ENCODE measurements at places on chromosomes 3 and 15.
A peak's percentile ranks its signal among the peaks of the same experiment; 100 is the strongest.

DNA sequence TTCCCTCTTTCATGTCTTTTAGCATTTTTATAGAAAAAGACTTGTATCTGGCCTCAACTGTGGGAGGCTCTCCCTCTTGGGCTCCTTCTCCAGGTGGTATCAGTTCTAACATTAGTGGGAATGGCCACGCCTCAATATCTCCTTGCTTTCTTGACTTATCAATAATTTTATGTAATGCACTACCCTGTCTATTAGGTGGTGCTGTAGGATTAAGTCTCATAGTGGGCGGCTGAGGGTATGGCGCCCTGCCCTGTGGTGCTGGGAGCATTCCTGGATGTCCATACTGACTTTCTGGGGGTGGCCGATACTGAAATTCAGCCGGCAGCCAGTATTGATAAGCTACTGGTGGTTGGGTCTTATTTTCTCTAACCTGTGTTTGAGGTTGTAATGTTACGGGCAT, 8.7 kb upstream of the RPUSD3 start:
- DNase-seq, result no peak

GRCh38 chr3:1943395-1944118, 155.1 kb upstream of the CNTN4 start:
- no peak for DNase-seq

DNA sequence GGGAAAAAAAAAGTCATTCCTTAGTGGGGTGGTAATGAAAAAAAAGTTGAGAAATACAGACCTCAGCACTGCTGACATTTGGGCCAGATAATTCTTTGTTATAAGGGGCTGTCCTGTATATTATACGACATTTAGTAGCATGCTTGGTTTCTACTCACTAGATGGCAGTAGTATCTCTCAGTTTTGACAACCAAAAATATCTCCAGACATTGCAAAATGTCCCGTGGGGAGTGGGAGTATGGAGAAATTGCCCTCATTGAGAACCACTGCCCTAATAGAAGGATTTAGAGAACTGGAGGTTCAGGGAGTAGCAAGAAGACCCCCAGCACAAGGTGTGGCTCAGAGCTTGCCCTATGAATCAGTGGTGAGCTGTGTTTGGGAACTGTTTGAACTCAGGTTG, 28.6 kb upstream of the TEX264 start:
- DNase-seq, result no peak

DNA sequence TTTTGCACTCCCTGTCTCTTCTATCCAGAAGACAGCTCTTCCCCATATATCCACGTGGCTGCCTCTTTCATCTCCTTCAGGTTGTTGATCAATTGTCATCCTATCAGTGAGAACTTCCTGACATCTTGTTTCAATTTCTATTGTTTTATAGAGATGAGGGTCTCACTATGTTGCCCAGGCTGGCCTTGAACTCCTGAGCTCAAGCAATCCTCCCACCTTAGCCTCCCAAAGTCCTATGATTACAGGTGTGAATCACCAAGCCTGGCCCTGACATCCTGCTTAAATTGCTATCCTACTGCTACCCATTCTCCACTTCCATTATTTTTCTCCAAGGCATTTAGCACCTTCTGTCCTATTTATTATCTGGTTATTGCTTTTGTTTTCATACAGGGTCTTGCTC, 44.9 kb upstream of the IREB2 start:
- no peak for DNase-seq

DNA sequence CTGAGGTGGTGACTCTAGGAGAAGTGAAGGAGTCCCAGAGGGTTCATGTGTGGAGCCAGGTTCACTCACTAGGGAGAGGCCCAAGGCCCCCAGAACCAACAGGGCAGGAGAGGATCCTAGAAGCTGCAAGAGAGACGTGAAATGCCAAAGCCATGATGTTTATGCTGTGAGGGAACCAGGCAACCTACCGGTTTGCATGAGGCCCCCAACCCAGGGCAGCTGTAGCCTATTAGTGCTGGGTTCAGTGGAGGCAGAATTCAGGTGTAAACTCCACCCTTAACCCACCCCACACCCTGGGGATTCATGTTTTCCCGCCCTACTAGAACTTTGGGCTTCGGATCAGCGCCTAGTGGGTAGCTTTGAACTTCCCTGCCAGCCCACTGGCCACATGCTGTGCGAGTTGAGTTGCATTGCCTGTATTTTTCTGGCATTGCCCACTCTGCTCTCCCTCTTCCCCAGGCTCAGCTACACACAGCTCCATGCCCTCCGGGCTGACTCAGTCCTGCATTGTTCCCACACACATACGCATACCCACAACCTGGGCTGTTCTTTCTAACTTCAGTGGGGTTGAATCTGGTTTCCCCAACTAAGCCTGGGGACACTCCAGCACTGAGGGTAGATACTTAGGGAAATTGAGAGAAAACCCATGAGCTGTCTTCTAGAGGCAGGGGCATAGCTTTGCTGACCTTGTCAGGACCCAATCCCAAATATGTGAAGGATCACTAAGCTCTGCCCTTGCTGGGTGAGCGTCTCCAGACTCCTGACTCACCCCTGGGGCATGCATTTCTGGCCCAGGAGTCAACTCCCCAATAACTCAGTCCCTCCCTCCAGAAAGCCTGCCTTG, 2.0 kb upstream of the ZBTB47 start:
- DNase-seq, result no peak

GRCh38 chr3:126025862-126026261, 56.9 kb downstream of the ROPN1B start:
- no peak for DNase-seq

DNA sequence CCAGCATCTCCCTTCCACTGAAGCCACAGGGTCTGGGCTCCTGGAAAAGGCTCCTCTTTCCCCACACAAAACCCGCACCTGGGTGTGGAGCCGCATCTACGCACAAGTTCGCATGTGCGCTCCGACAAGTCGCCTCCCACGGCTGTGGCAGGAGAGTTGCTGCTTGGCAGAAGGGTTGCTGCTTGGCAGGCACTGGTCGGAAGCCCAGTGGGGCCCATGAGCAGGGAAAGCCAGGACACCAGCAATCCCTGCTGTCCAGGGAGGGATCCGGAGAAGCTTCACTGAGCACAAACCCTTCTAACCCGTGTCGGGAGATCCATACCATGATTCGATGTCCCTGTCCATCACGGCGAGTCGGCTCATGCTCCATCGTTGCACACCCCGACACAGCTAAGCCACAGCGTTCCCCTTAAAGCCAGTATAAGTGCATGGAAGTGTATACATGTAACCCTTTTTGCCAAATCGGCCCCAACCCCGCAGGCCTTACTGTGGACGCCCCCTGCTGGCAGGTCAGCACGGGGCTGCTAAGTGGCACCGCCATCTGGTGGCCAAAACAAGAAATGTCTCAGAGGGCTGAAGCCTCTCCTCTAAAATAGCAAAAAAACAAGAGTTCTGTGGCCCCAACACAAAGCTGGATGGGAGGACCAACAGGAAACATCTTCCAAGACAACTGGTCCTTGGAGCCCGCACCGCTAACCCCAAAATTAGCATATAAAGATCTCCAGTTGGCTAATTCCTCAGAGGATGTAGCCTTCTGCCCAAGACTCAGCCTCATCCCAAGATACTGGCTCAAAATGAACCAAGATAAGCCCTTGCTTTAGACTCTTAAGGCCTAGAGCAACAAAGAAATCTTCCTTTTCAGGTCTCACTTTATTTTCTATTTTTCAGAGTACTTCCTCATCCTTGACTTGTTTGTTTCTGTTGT, 8.3 kb downstream of the ANKRD63 start:
- DNase-seq, result peak; percentile 93

GRCh38 chr15:40151991-40152390, 8.9 kb upstream of the BUB1B start:
- no peak for DNase-seq

- DNase-seq, result no peak
These were observed 39.2 kb upstream of the SPSB4 start for GRCh38 chr3:141011997-141012262.

DNA sequence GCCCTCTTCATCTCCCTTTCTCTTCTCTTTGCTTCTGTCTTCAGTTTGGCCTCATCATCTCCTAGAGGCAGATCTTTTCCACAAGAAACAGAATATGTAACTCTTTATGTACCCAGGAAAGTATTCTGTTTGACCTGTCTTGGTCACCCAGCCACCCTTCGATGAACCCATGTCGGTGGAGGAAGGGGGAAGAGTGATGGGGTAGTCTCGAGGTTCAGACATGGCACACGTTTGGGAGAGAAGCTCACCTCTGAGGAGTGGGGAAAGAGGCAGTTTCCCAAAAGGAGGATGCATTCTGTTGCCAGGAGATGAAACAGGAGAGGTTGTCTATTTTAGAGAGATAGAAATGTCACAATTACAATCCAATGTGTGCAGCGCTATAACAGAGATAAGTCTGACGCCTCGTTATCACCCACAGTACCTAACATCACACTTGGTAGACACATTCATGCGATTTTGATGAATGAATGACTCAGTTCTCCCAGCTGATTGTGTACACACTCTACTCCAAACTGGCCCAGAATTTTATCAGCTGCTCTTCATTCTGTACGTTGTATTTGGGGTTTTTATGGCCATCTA, 722 bp upstream of the CCDC50 start:
- no peak for DNase-seq

Measured in Right ventricle myocardium inferior (tissue), 1 donor.